Progenitor cell of endocrine pancreas (in vitro differentiated cells): ENCODE measurements at places on chromosomes 5 and 9. TPM values are rescaled to one million over a fixed set of nuclear protein-coding genes. Genes with fewer than 3 reads are reported as not detected.

Gene OR13C4
- total RNA-seq = not detected in 2 replicates

Gene KIAA0825
- total RNA-seq = 5.8 and 6.3 TPM in 2 replicates

Gene SPATA31E1
- total RNA-seq = not detected in 2 replicates

DNA sequence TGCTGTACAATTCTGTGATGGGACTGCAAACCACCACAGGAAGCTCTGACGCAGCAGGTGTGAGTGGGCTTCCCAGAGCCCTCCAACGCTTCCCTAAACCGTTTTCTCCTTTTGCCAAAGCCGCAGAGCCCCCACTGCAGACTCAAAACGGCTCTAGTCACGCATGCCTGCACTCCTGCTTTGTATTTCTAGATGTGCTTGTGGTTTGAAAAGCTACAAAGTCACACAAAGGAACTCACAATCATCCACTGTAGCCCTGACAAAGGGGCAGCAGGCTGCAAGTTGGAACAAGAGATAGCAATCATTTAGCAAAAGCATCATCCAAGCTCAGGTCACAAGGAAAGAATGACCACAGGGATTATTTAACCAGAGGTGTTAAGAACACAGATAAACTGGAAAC, 79.3 kb downstream of the PTPN3 start:
- peaks cover 20% of the 10 kb centered on the region for H3K27me3 ChIP-seq
- H3K4me1 ChIP-seq = peaks cover 13% of the 10 kb centered on the region
- H3K27ac ChIP-seq = no peak overlapping the region
- no peak overlapping the region for H3K4me3 ChIP-seq
- H3K36me3 ChIP-seq = peaks cover 3% of the 10 kb centered on the region

GRCh38 chr9:38747067-38747466, 27.1 kb upstream of the FAM240B start:
- no peaks in the 10 kb centered on the region for H3K4me1 ChIP-seq
- no peak for DNase-seq
- no peak overlapping the region for H3K27ac ChIP-seq
- H3K27me3 ChIP-seq = peaks cover 6% of the 10 kb centered on the region
- H3K4me3 ChIP-seq = no peak overlapping the region

GRCh38 chr5:165188556-165189175, 1683.2 kb downstream of the MAT2B start:
- H3K4me1 ChIP-seq = no peaks in the 10 kb centered on the region
- H3K27ac ChIP-seq = no peak overlapping the region
- peaks cover 8% of the 10 kb centered on the region for H3K36me3 ChIP-seq
- H3K27me3 ChIP-seq = no peaks in the 10 kb centered on the region
- no peak overlapping the region for H3K4me3 ChIP-seq
- DNase-seq = no peak

GRCh38 chr9:34810187-34810524, 100.2 kb upstream of the CCL21 start:
- H3K27ac ChIP-seq = no peak overlapping the region
- no peak for DNase-seq

- no peaks in the 10 kb centered on the region for H3K4me1 ChIP-seq
- peaks cover 5% of the 10 kb centered on the region for H3K36me3 ChIP-seq
- no peak for DNase-seq
- H3K27ac ChIP-seq = no peak overlapping the region
Measured at GRCh38 chr5:73378070-73378469, 70.5 kb downstream of the FOXD1 start.

- no peak overlapping the region for H3K27ac ChIP-seq
- H3K36me3 ChIP-seq = no peaks in the 10 kb centered on the region
- no peak overlapping the region for H3K4me3 ChIP-seq
- H3K27me3 ChIP-seq = no peaks in the 10 kb centered on the region
- no peaks in the 10 kb centered on the region for H3K4me1 ChIP-seq
- DNase-seq = no peak
Measured at GRCh38 chr5:131109540-131110255, 55.4 kb downstream of the HINT1 start.
